ENCODE measurements at places on chromosomes 16 and 17.

GRCh38 chr17:5097101-5097834 lies 14.4 kb downstream of the ZNF232 start:
- DNase-seq, result no peak

DNA sequence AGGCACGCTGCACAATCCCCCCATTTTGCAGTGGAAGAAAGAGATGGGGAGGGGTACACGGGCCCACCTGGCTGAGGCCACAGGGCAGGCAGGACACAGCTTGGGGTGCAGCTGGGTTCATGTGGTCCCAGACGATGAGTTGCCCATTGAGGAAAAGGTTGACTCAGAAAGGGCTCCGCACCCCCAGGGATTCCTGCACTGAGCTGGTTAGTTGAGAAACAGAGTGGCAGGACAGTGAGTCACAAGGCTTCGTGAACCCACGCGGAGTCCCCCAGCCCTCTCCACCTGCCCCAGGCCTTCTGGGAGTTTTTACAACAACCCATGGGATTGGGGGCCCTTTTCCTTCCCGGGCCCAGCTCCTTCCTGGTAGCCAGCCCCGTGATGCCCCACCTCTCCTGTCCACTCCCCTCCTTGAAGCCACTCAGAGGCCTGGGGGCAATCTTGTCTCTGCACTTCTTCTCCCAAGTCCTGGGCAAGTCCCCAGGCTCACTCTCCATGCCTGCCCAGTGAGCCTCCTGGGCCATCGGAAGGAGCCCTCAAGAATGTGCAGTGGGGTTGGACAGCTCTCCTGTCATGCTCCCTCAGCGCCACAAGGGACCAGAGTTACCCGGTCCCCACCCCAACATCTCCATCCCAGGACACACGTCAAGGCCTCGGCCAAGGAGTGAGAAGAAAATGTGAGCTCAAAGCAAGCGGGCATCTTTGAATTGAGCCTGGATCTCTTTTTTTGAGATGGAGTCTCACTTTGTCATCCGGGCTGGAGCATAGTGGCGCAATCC lies 251.2 kb downstream of the PARN start:
- DNase-seq, result no peak

GRCh38 chr17:81948635-81949378 lies 1.8 kb upstream of the MYADML2 start:
- DNase-seq, result no peak

DNA sequence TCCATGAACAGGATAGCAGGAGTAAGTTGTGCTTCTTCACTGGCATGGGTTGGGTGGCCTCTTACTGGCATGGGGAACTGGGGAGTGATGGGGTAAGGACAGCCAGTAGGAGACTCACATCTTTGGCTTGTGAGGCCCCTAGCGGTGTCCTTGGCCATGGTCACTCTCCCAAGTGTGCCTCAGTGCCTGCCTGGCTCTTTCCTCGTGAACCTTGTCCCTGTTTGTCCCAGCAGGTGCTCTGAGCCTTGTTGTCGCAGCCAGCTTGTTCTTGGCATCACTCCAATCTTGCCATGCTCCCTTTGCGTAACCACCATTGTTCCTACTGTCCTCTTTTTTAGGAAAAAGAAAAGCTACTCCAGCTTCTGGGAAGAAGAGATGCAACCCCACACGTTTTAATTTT lies 53.6 kb upstream of the SDK2 start:
- DNase-seq, result peak; percentile 10

GRCh38 chr16:57204675-57205074 lies 18.5 kb downstream of the RSPRY1 start:
- no peak for DNase-seq

GRCh38 chr17:82823004-82823403 lies 16.8 kb downstream of the ZNF750 start:
- DNase-seq, result no peak

GRCh38 chr16:53429221-53429943 lies 4.9 kb upstream of the RBL2 start:
- no peak for DNase-seq

DNA sequence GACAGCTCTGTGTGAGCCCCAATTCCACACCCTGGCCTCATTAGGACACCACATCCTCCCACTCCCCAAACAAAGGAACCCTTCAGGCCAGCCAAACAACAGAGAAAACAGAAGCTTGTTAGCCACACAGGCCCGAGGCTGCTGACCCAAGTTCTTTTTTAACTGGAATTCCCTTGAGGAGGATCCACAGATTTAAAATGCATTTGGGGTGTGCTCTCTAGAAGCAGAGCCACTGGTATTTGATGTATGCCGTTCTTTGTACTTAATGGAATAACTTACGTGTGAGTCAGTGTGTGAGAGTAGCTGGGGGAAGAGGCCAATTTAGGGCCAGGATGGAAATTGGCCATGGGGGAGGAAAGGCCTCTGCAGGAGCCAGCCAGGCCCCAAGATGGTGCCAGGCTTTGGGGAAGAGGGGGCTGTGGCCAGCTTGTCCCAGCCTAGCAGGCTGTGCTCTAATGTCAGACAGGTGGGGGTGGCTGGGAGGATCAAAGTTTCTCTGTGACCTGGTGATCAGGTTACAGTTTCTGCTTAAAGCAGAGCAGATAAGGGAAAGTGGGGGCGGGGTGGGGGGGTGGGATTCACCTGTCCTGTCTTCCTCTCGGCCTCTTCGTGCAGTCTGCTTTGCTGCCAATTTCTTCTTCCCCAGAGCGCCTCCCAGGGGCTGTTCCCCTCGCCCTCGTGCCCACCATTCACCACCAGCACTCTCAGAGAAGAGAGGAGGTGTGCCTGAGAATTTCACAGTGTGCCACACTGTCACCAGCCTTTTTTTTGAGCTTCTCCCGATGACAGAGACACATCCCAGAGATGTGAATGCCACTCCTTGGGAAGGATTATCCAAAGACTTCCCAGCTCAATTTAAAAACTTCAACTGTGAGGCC lies 50.8 kb downstream of the TOM1L2 start:
- DNase-seq, result peak; percentile 23

- no peak for DNase-seq
These were observed 16.6 kb downstream of the ZFHX3 start for GRCh38 chr16:73031155-73031866.

DNA sequence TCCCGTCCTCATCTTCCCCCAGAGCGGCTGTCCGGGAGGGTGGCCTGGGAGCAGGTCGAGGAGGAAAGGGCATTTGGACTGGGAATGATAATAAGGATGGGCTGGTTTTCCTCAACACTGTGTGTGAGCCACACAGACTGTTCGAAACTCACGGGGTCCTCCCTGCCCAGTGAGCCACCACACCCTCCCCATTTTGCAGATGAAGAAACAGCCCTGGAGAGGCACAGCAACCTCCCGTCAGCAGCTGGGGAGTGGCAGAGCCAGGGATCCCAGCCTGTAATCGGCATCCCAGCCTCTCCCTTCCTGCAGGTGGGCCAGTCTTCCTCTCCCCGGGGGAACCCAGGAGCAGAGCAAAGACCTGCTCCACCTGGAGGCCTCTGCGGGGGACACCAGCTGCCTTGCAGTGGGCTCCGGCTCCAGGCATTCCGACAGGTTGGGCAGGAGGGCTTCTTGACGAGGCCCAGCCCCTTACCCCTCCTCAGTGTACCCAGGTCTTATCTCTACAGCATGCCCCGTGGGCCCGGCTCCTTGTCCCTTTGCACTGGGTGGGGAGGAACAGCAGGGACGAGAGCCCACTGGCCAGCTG lies 23.8 kb downstream of the ENGASE start:
- no peak for DNase-seq

DNA sequence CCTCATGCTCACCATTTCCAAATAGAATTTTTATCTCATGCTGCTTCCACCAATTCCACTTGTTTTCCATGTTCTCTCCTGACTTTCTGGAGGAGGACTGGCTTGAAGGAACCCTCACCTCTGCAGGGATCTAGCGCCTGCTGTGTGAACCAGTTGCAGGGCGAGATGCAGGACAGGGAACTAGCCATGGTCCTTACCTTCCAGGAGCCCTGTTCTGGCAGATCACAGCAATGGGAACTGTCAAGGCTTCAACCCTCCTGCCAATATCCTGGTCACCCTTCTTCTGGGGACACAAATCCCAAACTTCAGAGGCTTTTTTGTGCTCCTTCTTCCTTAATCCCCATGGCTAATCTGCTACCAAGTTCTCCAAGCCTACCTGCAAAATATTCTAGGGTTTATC lies 60.4 kb upstream of the MMP2 start:
- DNase-seq, result no peak

GRCh38 chr17:34542700-34543336 lies 36.6 kb upstream of the TMEM132E start:
- DNase-seq, result no peak

- no peak for DNase-seq
These were observed 26.3 kb downstream of the AMFR start for GRCh38 chr16:56399047-56399446.

DNA sequence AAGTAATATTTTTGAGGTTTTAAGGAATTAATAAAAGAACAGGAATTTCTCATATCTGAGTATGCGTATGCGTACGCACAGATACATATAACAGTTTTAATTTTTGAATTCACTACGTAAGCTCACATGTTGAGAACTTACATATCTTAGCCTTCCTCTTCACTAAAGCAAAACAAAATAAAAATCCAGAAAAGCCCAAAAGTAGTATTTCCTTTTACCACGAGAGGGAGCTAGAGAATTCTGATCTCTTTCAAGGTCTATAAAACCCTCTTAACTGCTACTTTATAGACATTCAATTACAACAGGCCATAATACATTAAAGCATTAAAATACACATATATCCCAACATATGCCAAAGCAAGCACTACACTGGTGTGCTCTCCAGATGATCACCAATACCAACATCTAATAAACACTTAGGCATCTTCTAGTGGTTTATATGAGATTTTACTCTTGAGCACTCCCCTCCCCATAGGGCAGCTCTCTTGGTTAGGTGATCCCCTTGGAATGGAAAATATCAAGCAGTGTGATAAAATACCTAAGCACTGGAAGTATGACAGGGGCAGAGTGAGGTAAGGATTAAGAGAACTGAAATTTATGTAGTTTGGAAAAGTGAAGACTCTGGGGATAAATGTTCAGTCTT lies 94.0 kb downstream of the SKAP1 start:
- peak; percentile 80 for DNase-seq

GRCh38 chr17:81238490-81238814 lies 403 bp downstream of the TEPSIN start:
- DNase-seq, result no peak

DNA sequence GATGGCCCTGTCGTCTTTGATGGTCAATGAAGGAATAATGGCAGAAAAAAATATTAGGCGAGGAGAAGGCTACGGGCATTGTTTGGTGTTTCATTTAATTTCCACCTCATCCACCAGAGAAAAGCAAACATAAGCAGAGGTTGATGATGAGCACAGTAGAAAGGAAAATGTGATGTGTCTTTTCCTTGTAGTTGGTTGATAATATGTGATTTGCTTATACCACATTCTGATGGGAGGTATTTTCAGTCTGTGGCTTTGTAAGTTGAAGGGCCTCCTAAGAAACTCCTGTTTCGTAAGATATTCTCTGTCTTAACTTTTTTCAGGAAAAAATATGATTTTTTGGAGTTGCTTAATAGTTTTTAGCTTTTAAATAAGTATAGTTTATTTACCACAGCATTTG lies 215.7 kb downstream of the PRKCA start:
- no peak for DNase-seq

- no peak for DNase-seq
These were observed 14.7 kb downstream of the STXBP4 start for GRCh38 chr17:54983260-54983659.

DNA sequence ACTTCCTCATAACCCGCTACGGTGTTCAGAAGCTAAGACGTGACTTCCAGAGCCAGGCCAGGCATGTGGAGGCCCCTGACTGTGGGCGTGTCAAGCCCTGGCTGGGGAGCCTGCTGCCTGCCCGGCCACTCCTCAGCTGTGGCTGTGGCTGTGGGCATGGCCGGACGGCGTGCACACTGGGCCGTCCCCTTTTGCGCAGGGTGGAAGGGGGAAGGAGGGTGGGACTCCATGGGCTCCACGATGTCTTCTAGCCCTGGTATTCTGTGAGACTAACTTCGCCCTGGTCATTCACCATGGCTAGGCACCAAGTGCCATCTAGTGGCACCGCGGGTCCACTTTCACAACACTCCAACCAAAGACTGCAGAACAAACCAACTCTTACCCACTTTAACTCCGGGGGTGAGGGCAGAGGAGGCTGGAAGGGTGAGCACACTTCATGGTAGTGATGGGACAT lies 67.9 kb downstream of the N4BP1 start:
- no peak for DNase-seq

- DNase-seq, result no peak
These were observed 314.3 kb downstream of the C16orf95 start for GRCh38 chr16:87002717-87003413.

GRCh38 chr16:66923866-66924265 lies 1.5 kb downstream of the RRAD start:
- no peak for DNase-seq

DNA sequence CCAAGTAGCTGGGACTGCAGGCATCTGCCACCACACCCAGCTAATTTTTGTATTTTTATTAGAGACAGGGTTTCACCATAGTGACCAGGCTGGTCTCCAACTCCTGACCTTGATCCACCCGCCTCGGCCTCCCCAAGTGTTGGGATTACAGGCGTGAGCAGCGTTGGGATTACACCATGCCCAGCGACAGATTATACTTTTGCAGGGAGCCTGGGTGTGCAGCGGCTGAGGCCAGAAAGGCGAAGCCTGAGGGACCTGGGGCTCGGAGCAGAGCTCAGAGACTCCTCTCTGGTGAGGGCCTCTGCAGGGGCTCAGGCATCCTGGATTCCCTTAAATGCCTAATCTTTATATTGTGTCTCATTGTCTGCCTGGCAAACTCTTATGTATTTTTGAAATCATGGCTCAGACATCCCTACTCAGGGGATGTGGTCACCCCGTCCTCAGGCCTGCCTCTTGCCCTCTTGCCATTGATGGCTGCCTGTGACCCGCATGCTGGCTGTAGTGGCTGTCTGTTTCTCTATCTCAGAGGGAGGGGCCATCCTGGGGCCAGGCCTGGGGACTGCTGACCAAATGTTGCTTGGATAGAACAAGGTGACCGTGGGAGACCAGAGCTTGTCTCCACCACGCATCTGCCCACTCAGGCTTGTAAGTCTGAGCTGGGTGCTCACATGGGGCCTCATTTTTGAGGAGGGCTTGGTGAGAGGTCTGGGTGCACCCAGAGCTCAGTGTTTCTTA lies 42.6 kb downstream of the B9D1 start:
- no peak for DNase-seq
